Psoas muscle (tissue), 8 donors: ENCODE measurements at places on chromosomes 5 and 9. TPM values are rescaled to one million over a fixed set of nuclear protein-coding genes. Genes with fewer than 3 reads are reported as not detected.

DPM2 gene
- 12.5 TPM for total RNA-seq

ADAMTS19 gene
- 0.52 TPM for total RNA-seq

COL23A1 gene
- total RNA-seq = 0.66 TPM

SLC6A19 gene
- total RNA-seq = not detected

PCDHGA3 gene
- 1.9 TPM for total RNA-seq

DNA sequence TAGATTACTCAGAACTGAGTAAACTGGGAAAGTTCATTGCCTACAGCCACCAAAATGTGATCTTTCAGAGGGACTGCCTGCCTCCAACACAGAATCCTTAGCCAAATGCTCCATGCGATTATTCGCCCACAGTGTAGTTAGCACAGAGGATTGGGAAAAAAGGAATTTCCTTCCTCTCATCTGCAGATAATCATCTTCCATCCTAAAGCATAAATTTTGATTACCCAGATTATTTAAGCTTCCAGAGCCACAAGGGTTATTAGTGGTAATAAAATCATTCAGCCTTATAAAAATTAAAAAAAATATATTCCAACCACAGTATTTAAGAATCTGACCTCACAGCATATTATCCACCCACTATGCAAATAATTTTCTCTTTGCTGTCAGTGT is 285.3 kb upstream of the GRAMD2B start:
- no peak for DNase-seq

DNA sequence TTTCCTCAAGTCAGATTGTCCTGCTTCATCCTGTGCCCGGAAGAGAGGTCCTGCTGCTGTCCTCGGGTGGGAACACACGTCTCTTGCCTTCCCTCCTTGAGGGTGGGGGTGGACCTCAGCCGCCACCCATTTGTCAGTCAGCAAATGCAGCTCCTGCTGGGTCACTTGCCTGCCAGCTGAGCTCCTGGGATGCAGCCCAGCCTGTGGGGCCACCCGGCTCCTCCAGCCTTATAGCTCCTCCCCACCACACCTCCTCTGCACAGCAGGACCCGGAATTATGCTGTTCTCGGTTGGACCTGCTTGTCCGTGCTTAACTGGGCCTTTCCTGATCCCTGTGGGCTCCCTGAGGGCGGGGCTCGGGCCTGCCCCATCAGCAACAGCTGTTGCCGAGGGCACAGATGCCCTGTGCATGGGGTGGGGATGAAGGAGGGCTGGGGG is 52.7 kb downstream of the RXRA start:
- peak; percentile 87 for DNase-seq

- no peak for DNase-seq
Measured at GRCh38 chr5:172492097-172492840, 37.9 kb upstream of the SH3PXD2B start.

- DNase-seq = peak; percentile 62
Measured at GRCh38 chr5:56481428-56482357, 248.6 kb upstream of the ANKRD55 start.

- no peak for DNase-seq
Measured at GRCh38 chr5:131635684-131636572, 899 bp upstream of the RAPGEF6 start.

DNA sequence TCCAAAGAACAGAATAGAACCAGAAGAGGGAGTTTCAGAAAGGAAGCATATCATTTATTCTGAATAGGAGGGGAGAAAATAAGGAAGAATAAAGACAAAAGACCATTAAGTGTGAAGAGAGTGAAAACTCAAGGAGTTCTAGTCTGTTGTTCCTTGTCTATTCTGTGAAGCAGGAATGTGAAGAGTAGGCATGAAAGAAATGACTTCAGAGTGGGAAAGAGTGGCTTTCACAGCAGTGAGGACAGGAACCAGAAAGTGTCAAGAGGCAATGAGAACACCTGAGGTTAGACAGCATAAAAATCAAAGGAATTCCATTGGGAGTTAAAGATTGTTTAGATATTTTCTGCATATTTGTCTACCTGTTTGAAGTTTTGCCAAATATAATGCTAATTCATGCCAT is 768.8 kb upstream of the GRAMD2B start:
- no peak for DNase-seq

DNA sequence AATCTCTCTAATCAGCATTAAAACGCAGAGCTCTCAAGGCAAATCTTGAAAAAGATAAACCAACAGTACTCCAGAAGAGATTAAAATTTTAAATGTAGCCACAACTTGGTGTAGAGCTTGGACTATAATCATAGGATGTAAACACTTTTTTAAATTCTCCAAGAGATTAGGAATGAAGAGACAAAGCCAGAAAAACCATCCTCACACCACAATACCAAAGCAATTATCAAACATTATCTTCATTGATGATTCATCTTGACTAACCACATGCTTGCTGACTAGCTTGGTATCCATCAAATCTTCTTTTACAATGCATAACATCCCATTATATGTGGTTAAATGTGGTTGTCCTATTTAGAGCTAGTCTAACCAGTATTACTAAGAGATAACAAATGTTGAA is 815.1 kb downstream of the TLE1 start:
- DNase-seq = no peak

GRCh38 chr5:53987101-53987500 is 323.3 kb downstream of the ARL15 start:
- DNase-seq = no peak

DNA sequence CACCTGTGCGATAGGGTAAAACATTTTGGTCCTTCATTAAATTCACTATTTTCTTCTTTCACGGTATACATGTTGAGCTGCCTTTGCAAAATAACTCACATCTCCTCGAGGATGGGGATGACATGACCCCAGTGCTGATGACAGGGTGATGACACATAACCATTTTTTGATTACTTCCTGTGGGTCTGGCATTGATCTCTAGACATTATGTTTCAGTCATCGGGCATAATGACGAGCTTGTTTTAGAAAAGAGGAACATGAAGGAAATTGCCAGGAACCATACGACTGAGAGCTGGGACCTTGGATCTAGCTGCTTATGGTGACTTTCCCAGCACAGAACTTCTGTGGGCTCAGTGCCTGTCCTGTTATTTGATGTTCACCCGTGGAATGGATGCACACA is 25.2 kb downstream of the COL5A1 start:
- DNase-seq = no peak

GRCh38 chr9:87889882-87890252 is 7.2 kb downstream of the SPATA31E1 start:
- no peak for DNase-seq

GRCh38 chr5:157290981-157291711 is 25.2 kb downstream of the CYFIP2 start:
- no peak for DNase-seq

- no peak for DNase-seq
Measured at GRCh38 chr5:163565931-163566608, 60.7 kb downstream of the MAT2B start.

GRCh38 chr9:135926402-135927194 is 19.3 kb upstream of the CAMSAP1 start:
- DNase-seq = peak; percentile 94

DNA sequence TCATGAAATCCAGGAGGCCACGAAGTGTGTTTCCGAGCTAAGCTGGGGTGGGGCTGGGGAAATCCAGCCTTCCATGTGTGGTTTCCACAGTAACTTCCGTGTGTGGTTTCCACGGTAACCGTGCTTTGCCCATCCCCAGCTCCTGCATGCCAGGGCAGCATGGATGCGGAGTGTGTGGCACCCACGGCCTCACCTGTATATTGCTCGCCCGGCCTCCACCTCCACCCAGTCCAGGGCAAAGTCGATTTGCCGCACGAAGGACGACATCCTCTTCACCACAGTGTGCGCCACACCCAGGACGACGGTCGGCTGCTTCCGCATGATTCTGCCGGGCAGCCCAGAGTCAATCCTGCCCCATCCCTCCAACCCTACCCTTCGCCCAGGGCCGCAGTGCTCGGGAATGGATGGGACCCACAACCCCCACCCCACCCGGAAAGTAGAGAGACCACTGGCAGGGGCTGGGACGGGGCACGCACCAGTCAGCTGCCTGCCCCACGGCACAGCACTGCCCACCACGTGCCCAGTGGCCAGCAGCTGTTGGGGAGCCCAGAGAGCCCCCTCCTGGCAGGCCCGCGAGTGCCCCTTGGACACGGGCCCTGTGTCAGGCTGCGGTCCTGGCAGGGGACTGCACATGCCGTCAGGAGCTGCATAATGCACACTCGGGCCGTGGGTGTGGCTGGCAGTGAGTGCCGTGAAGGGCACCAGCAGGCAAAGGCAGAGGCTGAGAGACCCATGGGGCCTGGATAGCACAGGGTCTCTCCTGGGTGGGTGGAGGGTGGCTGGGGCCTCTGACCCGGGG is 39.0 kb upstream of the NSMF start:
- DNase-seq = no peak

GRCh38 chr5:6371079-6371810 is 7.1 kb downstream of the MED10 start:
- no peak for DNase-seq
